NCI-H1930 (cell line): ENCODE measurements at places on chromosomes 5 and 9.

- DNase-seq, result no peak
Measured at GRCh38 chr9:23606107-23606506, 219.9 kb downstream of the ELAVL2 start.

- DNase-seq, result no peak
Measured at GRCh38 chr9:127245637-127246164, 18.9 kb upstream of the GARNL3 start.

- no peak for DNase-seq
Measured at GRCh38 chr5:128574041-128574440, 36.0 kb upstream of the FBN2 start.

- DNase-seq, result no peak
Measured at GRCh38 chr5:33688526-33688925, 203.3 kb downstream of the ADAMTS12 start.
